ENCODE measurements at places on chromosomes 1 and 21.

DNA sequence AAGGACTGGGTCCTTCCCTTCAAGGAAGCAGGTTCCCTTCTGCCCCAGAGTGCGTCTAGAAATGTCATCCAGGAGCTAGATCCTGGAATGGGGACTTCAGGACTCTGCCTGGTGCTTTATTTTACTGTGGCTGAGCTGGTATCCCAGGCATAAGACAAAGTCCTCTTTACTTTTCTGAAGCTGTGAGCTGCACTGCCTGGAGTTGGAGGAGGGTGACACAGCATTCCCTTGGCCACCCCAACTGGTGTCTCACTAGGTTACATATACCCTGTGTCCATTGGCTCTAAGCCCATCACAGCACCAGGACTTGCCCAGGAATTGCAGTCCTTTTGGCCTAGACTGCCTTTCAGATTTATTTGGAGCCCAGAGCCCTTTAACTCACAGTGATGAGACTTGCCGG lies 41.8 kb upstream of the CD55 start:
- no peak for DNase-seq

DNA sequence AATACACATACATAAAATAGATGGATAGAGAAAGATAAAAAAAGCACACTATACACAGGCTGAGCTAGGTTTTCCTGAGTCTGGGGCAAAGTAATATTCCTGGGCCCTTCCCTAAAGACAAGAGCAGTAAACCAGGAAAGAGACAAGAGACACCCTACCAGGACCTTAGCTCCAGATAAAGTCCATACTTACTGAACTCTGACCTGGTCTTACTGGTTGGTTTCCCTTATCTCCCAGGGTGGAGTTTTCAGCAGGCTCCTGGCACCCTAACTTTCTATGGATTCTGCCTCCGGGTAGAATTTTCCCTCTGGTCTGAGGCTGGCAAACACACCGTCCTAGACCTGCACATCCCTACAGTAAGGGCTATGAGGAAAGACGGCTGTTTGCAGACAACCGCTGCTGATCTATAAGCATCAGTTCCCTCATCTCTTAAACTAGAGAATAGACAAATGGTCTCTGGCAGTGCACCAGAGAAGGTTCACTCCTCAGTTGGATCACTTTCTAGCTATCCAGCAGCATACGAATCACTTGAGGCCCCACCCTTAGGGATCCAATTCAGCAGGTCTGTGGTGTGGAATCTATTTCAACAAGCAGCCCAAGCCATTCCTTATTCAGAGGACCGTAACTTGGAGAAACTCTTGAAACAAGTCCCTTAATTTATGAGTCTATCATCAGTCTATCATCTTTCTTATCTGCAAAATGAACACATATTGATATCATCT lies 52.0 kb downstream of the ARHGEF11 start:
- DNase-seq: no peak

DNA sequence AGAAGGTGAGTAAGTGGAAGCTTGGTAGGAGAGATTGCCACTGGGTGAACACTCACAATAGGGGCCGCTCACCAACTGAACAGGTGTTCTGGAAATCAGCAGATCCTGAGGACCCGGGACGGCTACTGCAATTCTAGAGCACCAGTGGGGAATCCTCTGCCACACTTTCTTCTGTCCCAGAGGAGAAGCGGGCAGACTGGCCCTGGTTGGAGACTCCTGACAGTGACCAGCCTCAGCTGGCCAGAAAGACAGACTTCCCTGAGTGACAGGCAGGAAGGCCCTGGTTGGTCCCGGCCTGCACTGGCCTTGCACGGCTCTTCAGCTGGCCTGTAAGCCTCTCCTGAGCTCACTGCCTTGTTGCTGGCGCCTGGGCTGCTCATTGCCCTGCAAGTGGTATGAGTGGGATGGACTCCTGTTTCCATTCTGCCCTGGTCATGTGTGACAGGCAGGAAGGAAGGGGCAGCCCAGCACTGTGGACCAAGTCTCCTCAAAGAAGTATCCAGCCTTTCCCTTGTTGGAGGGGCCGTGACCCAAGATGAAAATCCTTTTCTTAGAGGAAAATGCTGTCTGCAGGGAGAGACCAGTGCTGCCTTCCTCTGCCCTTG lies 34.5 kb downstream of the MAN1C1 start:
- no peak for DNase-seq

DNA sequence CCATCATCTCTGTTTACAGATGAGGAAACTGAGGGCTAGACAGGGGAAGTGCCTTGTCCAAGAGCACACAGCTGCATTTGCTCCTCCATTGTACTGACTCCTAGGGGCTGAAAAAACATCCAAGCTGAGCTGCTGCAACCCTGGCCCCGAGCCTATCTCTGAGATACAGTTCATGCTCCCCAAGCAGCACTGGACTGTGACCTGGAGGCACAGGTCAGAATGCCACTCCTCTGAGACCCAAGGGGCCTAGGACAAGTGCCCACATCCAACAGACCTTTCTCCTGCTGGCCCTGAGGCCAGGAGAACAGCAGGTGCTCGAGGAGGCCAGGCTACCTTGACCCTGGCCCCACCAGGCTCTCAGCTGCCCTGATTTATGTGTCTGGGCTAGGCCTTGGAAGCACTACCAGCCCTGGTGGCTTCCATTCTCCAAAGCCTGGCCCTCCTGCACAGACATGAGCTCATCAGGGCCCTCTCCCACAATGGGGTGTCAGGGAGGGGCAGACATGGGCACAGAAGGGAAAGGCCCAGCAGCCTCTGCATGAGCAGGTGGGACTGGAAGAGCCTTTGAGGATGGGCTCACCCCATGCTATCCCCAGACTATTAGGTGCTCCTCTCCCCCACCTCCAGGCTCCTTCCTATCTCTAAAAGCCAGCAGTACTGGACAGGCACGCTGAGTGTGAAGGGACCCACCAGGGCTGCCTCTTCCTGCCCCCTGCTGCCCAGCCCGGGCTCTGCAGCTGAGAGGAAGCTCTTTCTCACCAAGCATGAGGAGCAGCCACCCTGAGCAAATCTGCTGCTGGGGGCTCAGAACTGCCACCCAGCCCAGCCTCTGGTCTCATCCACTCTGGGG lies 18.8 kb downstream of the ADGRB2 start:
- DNase-seq: no peak

Measured in foreskin keratinocyte (primary cell).